ENCODE measurements at places on chromosomes 5 and 9.

DNA sequence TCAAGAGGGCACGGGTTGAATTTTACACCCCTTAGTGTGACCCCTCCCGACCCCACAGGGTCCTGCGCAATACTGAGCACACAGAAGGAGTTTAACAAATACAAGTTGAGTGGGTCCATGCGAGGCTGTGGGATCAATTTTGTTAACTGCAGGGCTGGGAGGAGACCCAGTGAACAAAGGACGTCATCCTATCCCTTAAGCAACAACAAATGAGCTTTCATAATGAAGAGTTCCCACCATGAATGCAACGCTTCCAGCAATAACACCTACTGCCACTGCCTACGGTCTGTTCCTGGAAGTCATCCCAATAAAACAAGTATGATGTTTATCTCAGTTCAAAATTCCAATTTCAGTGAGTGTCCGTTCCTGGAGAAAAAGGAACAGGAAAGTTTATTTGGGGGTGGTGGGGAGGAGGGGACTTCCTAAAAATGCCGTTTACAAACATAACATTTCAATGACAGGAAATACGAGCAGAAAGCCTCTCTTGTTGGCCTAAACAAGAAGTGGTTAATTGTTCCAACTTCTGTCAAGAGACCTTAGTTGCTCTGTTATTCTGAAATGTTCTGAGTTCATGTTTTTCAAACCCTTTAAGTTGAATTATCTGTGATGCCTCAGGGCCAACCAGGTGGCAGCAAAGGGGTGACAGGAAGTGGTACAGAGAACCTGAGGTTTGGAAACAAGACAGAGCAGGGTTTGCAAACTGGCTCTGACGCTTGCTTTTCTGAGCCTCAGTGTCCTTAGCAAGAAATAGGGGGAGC is 65.8 kb upstream of the PLPP6 start:
- no peak for DNase-seq

DNA sequence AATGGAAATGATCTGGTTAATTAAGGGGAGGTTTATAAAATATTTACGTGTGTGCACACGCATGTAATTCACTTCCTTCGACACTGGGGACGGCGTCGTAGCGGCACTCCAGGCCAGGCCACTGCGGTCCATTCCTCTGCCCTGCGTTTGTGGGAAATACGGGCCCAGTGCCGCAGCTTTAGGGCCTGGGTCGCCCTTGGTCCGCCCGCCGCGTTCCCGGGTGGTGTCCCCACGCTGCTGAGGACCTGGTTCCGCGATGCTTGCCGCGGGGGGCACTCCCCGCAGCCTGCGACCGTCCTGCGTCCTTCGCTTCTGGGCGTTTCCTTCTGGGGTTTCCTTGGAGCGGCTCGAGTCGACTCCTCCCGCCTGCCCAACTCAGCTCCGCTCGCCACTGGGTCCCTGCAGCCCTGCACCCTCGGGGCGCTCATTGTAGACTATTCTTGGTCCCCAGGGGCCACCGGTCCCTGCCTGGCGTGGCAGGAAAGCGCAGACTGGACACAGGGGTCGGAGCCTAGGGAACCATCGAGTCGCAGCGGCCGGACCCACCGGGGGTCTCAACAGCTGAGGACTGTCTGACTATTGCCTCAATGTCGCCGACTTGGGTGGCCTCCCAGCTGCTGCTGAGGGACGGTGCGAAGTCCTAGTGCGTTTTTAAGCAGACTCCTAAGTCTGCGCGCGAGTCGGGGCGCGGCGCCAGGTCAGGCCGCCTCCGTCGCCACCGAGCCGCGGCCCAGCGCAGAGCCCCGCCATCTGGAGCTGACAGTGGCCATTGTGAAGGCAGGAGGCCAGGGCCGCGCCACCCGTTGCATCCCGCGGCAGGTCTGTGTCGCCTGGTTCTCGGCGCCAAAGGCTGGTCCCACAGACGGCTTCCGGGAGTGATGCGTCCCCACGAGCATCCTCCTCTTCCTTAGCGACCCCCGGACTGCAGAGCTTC is 4.4 kb upstream of the IRX1 start:
- no peak for DNase-seq

- DNase-seq: peak; percentile 12
These were observed 1.9 kb upstream of the IDNK start for GRCh38 chr9:83620841-83621636.

GRCh38 chr9:129006328-129007034 is 21.6 kb downstream of the SH3GLB2 start:
- peak; percentile 47 for DNase-seq
